Forelimb muscle (tissue), 1 donor: ENCODE measurements at places on chromosomes 1 and 21.

DNA sequence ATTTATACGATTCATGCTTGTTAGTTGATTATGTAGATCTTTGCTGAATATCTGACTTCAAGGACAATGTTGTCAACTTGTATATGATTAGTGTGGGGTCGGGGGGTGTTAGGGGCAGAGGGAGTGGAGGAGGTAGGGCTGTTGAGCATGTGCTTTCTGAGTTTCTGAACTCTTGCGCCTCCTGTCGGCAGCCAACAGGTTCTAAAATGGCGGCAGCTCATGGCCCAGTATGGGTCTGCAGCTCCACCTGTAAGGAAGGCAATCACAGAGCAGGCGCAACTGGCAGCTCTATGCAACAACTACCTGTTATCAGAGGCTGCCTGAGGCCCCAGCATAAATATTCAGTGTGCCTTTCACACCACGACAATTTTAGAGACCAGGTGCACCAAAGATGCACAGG is 205.8 kb upstream of the PLXNA2 start:
- DNase-seq = no peak

DNA sequence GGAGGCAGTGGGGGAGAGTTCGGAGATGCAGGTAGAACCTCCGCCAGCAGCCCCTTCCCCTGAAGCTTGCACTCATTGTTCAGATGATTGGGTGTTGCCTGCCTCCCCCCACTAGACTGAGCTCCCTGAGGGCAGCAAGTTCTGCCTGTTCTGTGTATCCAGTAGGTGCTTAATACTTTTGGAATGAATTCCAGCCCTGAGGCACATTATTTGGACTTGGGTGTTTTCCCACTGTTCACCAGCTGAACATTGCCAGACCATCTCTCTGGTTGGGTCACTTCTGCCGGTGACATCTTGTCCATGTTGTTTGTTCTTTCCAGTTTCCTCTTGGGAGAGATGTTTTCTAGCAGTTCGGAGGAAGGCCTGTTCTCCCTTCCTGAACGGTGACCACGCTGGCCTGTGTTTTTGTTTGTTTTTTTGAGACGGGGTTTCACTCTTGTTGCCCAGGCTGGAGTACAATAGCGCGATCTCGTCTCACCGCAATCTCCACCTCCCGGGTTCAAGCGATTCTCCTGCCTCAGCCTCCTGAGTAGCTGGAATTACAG is 48.7 kb downstream of the SPSB1 start:
- DNase-seq = no peak

GRCh38 chr1:89613928-89614327 is 19.0 kb upstream of the LRRC8C start:
- DNase-seq = no peak

DNA sequence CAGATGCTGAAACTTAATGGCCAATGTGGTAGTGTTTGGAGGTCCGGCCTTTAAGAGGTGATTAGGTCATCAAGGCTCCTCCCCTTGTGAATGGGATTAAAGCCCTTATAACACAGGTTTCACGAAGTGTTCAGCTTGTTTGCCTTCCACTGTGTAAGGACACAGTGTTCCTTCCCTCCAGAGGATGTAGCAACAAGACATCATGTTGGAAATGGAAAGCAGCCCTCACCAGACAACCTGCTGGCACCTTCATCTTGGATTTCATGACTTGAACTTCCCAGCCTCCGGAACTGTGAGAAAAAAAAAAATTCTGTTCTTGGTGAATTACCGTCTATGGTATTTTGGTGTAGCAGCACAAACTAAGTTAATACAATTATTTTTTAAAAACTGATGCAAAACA is 613.8 kb downstream of the KIF26B start:
- no peak for DNase-seq

GRCh38 chr1:5968161-5968736 is 24.0 kb downstream of the NPHP4 start:
- DNase-seq = no peak

GRCh38 chr1:226436472-226436854 is 28.6 kb upstream of the PARP1 start:
- DNase-seq = no peak

DNA sequence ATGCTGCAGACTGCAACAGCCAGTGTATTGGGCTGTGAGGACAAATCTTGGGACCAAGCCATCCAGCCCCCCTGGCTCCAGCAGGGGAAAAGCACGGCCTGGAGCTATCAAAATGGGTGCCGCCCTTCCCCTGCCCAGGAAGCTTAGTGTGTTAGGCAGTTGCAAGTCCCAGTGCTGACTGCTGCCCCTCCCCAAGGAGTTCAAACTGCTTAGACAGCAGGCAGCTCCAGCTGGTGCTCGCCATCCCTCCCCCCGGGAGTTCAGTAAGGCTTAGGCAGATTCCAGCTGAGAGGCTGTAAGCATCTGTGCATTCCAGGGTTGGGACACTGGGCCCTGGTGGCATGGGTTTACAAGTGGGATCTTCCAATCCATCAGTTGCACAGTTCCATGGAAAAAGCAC is 579.6 kb upstream of the NR5A2 start:
- DNase-seq = no peak

DNA sequence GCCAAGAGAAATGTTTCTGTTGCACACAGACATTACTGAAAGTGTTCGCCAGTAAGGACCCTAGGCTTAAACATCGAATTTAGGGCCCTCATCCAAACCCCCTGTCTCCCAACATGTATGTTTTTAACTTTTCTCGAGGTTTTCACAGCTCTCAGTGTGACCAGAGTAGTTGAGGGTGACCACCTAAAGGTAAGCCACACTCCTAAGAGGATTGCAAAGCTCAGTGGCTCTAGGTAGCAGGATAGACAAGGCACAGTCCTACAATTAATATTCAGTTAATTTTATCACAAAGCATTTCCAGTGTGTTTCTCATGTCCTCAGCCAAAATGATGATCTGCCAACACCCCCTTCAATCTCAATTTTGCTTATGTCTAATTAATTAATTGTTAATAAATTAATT is 695 bp upstream of the ALG14 start:
- DNase-seq = no peak

GRCh38 chr1:23422241-23422877 is 2.2 kb downstream of the TCEA3 start:
- no peak for DNase-seq

- DNase-seq = no peak
Measured at GRCh38 chr1:54784066-54784465, 17.1 kb downstream of the TTC22 start.

- DNase-seq = no peak
Measured at GRCh38 chr1:3628445-3628844, 3.6 kb downstream of the TPRG1L start.

GRCh38 chr1:242055749-242056320 is 56.9 kb upstream of the MAP1LC3C start:
- no peak for DNase-seq

DNA sequence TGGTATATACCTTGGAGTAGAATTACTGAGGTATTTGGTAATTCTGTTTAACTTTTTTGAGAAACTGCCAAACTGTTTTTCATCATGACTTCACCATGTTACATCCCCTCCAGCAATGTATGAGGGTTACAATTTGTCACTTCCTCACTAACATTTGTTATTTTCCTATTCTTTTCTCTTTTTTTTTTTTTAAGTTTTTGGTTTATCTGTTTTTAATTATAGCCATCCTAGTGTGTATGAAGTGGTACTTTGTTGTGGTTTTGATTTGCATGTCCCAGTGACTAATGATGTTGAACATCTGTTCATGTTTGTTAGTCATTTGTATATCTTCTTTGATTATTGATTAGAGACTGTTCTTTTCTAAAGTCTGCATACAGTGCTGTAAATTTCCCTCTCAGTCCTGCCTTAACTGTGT is 147.3 kb downstream of the HS2ST1 start:
- DNase-seq = no peak

GRCh38 chr1:234611225-234611846 is 1.4 kb upstream of the IRF2BP2 start:
- DNase-seq = no peak

DNA sequence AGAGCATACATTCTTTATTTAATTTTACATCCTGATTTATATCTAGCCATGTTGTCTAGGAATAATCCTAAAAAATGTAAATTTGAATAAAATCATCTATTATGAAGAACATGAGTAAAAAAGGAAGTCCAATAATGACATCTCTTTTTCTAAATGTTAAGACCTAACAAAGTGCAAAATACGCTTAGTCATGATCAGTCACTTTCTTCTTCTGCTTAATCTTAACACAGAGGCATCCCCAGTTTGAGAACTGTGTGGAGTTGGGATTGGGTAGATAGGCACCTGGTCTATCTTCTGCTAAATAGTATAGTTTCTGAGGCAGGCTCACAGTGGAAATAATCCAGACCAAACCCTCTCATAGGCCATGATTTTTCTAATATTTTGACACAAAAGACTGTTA is 311.7 kb upstream of the LRRC7 start:
- DNase-seq = no peak

GRCh38 chr1:14716474-14716873 is 118.0 kb downstream of the KAZN start:
- DNase-seq = no peak

DNA sequence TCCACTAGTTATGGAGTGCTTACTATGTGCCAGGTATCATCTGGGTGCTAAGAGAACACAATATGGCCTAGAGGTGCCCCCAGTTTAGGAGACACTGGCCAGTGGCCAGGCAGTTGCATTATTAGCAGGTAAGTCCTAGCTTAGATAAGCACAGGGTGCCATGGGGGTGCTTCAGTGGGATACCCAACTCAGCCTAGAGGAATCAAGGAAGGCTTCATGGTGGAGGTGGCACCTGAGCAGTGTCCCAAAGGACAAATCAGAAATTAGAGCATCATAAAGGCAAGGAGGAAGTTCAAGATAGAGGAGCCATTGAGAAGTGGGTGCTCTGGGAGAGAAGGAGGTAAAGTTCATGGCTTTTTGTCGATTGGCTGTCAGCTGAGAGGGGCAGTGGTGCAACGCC is 31.9 kb upstream of the PKP1 start:
- DNase-seq = no peak

- no peak for DNase-seq
Measured at GRCh38 chr1:67476906-67477305, 46.7 kb upstream of the SERBP1 start.

GRCh38 chr1:228747301-228747935 is 12.1 kb downstream of the RHOU start:
- DNase-seq = no peak

- DNase-seq = no peak
Measured at GRCh38 chr21:44043613-44044012, 31.5 kb downstream of the TRAPPC10 start.

DNA sequence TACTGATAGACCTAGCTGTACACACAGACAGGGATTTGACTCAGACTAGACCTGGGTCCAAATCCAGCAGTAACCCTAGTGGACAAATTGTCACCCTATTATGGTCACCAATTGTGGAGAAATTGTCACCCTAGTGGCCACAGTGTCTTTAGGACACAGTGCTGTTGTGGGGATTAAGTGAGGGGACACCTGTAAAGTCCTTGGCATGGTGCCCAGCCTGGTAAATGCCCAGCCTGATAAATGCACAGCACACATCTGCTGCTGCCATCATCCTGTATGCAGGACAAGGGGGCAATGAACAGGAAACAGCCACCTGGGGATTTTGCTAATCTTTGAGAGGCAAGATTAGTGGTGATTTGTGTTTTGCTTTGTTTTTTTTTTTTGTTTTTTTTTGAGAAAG is 2.3 kb downstream of the TMEM61 start:
- no peak for DNase-seq

DNA sequence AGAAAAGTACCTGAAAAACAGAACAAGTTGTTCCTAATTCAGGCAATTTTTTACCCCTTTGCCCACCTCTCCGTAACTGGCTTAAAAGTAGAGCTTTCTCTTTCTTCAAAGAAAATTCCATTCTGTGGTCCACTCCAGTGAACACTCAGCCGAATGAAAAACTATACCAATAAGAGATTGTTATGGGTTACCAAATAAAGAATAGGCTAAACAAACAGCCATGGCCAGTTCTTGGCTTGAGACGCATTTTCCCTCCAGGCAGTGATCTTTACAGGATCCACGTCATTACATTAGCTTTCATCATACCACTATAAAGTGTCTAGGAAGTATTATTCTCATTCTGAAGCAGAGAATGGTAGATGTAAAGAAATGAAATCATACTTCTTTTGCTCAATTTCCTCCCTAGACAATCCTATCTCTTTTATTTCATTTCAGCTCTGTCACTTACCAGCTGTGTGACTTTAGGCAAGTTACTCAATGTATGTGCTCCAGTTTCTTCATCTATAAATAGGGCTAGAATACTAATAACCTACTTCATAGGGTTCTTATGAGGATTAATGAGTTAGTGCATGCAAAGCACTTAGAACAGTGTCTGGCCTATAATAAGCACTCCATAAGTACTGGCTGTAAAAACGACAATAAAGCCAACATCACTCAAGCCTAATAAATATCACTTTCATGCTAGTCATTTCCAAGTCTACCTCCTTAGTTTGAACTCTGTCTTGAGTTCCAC is 26.5 kb upstream of the TRIM45 start:
- no peak for DNase-seq

GRCh38 chr1:59289570-59289969 is 7.3 kb upstream of the FGGY start:
- DNase-seq = no peak

DNA sequence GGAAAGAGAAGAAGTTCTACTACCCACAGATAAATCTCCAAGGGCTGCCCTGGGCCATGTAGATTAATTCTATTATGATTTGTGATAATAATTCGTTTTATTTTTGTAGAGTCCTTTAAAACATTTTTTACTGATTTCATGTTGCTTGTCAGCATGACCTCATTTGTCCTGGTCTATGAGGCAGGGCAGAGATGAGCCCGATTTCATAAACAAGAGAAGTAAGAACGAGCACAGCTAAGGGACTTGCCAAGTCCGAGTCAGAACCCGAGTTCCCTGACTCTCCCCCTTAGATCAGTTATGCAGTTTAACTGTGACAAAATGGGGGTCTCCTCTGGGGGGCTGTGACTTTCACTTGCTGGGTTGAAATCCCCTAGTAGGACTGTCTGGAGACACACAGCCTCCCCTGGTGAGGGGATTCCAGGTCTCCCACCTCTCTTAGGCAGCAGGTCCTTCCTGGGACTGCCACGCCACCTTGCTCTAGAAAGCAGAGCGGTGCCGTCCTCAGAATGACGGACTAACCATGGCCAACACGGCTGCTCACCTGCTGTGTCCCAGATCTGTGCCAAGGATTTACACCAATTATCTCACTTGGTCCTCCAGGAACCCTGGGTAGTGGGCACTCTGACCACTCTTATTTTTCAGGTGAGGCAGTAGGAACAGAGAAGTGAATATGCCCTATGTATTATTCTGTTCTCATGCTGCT is 31.0 kb upstream of the SOX13 start:
- DNase-seq = no peak

- no peak for DNase-seq
Measured at GRCh38 chr1:241424480-241424971, 67.5 kb upstream of the RGS7 start.

- no peak for DNase-seq
Measured at GRCh38 chr1:94115900-94116436, 5.0 kb downstream of the ABCA4 start.

GRCh38 chr1:3249231-3249630 is 180.2 kb downstream of the PRDM16 start:
- DNase-seq = no peak

GRCh38 chr1:9890224-9890731 is 19.8 kb downstream of the CTNNBIP1 start:
- DNase-seq = no peak
